Mucosa of gallbladder (tissue), 1 donor: ENCODE measurements at places on chromosomes 6 and 20. TPM values are rescaled to one million over a fixed set of nuclear protein-coding genes. Genes with fewer than 3 reads are reported as not detected.

DNA sequence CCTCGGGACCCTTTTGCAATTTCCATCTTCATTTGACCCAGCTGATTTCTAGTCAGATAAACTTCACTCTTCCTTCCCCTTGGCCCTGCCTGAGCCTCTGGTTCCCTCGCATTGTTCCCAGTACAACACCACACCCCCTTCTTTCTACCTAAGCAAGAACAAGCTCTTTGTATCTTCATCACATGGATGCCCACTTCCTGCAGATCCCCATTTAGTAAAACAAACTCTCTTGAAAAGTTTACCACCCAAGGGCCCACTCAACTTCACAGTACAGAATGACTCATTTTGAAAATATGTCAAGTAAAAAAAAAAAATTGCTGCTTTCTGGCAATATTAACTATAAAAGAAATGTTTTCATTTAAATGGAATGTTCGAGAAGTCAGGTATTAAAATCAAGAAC is 5.2 kb downstream of the FAXC start:
- no peak for DNase-seq

SCRT2 gene
- total RNA-seq = not detected

DNA sequence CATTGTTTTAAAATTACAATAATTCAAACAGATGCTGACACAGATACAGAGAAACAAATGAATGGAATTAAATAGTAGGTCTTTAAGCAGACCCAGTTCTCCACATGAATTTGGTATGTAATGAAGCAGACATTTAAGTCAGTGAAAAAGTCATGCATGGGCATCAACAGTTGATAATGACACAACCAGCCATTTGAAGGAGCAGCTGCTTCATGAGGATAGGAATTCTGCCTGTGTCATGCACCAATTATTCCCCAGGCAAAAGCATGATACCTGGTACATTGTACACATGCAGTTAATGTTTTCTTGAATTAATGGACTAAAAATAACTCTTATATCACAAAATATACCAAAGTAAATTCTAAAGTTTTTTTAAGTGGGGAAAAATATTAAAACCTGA is 11.2 kb upstream of the HEY2 start:
- no peak for DNase-seq

DNA sequence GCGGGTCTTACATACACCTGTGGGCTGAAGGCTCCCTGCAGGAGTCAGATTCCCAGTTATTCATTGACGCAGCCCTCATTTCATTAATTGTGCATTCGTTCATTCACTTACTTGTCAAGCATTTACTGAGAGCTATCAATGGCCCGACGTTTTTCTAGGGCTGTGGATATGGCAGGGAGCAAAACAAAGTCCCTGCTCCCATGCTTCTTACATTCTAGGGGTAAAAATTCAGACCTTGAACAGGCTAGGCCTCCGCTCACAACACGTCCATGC is 369 bp upstream of the NSFL1C start:
- no peak for DNase-seq

GRCh38 chr6:106247293-106247692 is 78.3 kb downstream of the ATG5 start:
- DNase-seq = no peak

GRCh38 chr6:70980727-70981126 is 23.9 kb upstream of the B3GAT2 start:
- no peak for DNase-seq

- no peak for DNase-seq
Measured at GRCh38 chr6:30988209-30988825, 4.8 kb downstream of the MUC21 start.

- no peak for DNase-seq
Measured at GRCh38 chr6:144843701-144844100, 558.6 kb downstream of the UTRN start.

DNA sequence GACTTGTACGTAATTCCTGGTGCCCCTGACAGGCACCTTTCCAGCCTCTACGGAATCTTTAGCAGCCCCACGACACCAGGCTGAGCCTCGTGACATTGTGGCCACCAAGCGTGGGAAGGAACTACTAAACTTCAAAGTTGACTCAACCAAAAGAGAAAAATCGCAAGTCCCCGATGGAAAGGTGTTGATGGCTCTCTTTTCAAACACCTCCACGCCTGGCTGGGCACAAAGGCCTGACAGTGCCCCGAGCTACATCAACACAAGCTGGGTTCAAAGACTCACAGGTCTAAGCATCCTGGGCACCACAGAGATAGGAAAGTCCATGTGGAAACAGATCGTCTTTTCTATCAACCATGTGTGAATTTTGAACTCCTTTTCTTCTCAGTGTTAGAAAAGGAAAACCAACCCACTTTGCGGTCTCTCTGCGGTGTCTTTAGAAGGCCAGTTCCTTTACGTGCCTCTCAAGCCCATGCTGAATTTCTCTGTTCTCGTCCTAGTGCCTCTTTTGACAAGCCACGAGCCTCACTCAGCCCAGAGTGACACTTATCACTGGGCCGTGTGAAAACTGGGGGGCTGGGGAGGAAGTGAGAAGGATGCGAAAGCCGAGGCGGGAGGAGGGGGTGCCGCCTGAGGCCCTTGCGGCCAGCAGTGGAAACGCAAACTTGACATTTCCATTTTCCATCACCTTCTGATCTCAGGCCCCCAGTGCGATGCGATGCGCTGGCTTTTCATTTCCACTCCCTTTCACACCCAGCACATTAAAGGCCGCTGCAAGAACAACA is 59.4 kb downstream of the GFOD1 start:
- no peak for DNase-seq

- DNase-seq = no peak
Measured at GRCh38 chr6:139364302-139364981, 10.0 kb downstream of the CITED2 start.

GRCh38 chr6:15621203-15622044 is 41.4 kb downstream of the DTNBP1 start:
- peak; percentile 35 for DNase-seq

PNLDC1 gene
- total RNA-seq = 0.23 TPM

GRCh38 chr20:38187517-38187916 is 22.4 kb upstream of the TGM2 start:
- no peak for DNase-seq

DNA sequence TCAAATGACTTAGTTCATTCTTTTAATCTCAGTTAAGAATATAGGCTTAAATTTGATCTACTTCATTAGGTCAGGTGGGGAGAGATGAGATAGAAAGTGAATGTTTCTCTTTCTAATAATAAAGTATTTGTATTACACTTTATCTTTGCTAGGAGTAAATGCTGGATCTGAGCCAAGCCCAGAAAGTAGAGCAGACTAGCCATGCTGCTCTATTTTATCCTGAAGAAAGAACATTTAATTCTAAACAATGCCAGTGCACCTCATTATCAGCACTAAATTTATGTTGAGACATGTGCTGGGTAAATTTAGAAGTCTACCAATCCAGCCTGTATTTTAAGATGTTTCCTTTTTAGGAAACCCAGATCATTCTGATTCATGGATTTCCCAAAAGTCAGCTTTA is 43.5 kb downstream of the AKIRIN2 start:
- no peak for DNase-seq

- DNase-seq = no peak
Measured at GRCh38 chr6:104630955-104631354, 228.8 kb downstream of the HACE1 start.

DNA sequence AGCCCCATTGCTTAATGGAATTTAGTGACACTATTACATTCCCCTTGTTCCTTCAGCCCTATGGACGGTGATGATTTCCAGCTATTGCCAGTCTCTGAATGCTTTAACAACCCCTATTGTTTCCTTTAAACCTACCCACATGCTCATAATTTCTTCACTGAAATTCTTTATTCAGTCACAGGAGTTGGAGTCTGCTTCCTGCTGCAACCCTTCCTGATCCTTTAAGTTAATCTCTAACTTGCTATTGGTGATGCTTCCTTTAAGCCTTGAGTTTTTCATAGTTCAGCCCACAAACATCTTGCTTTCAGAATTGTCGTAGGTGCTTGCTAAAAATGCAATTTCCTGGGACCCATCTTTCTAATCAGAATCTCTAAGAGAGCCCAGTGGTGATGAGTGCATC is 66.3 kb upstream of the TNFAIP3 start:
- no peak for DNase-seq

- DNase-seq = no peak
Measured at GRCh38 chr6:168078175-168078942, 653 bp downstream of the FRMD1 start.

- DNase-seq = no peak
Measured at GRCh38 chr6:88574031-88574430, 389.4 kb downstream of the RNGTT start.

- no peak for DNase-seq
Measured at GRCh38 chr6:119649531-119649930, 300.0 kb upstream of the MAN1A1 start.

- no peak for DNase-seq
Measured at GRCh38 chr6:97925504-97925903, 642.5 kb upstream of the MMS22L start.

SEMG1 gene
- total RNA-seq = 1.1 TPM

DNA sequence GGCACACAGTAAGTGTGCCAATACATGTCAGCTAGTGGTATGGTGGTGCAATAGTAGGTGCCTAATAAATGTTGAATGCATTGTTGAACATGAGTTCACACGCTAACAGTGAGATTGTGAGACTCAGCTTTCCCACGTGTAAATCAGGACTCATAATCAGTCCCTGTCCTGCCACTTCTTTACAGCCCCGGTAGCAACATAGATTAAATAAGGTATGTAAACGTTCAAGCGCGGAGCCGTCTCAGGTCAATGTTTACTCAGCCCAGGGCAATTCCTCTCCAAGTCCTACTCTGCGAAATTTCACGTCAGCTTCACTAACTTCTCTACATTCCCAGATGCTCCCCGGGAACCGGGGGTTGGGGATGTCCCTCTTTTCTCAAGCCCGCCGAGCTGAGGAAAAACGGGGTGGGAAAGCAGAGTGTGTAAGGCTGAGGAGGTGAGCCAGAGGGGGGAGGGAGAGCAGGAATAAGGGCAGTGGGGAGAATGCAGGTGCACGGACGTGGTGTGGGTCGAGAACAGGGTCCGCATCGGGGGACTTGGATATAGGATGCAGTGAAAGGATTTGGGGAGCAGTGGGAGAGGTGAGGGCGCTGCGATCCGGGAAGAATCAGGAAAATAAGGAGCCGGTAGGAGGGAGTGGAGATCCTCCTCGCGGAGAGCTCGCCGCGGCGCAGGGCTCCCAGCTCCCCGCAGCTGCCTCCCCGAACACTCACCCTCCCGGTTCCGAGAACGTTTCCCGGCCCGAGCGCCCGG is 544 bp upstream of the TP53INP2 start:
- DNase-seq = peak; percentile 18

CRISP3 gene
- total RNA-seq = 7.5 TPM

GRCh38 chr6:76684875-76685274 is 612.4 kb upstream of the IMPG1 start:
- DNase-seq = no peak

CST4 gene
- total RNA-seq = 3.7 TPM

DNA sequence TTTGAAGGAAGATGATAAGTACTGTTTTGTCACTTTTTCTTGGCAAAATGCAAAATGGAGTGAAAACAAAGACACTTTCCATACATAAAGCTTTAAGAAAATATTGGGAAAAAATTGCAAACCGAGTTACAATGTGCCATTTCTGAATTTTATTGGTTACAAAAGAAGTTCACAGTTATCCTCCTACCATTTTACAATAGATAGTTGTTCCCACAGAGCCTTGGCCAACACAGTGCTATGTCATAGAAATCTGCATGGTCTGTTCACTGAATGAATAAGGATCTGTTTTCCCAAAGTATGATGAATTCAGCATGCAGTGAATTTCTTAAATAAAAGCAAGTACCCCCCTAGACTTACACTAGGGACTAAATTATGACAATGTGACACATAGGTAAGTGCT is 268.2 kb upstream of the POU3F2 start:
- DNase-seq = no peak

C20orf141 gene
- total RNA-seq = not detected

GRCh38 chr20:53141201-53142050 is 169.3 kb downstream of the TSHZ2 start:
- no peak for DNase-seq

GRCh38 chr6:33126101-33126714 is 50.4 kb downstream of the HLA-DPB1 start:
- DNase-seq = peak; percentile 68

DNA sequence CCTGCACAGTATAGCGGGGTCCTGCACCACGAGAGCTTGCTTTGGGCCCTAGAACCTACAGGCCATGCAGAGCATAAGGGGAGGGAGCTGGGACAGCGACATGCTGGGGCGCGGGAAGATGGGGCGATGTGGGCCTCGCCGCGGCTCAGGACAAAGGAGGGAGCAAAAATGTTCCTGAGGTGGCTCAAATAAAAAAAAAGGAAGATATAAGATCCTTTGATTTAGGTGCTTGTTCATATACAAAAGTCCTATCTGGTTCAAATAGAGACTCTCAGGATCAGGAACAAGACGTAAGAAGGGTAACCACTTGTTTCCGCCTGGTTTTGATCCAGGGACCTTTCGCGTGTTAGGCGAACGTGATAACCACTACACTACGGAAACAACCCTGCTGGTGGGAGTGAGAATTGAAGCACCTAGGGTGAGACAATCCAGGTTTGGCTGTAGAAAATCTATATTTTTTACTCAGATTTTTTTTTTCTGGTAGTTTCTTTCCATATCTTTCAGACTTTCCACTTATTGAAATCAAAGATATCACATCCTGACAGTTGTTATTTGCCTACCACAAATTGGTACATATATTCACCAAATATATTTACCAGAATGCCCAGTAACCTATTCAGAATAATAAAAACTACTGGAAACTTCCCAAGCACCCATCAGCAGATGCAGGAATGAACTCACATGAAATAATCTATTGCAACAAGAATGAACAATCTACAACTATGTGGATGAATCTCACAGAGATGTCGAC is 177.9 kb upstream of the ZNF184 start:
- no peak for DNase-seq

GRCh38 chr6:13708736-13709135 is 2.9 kb downstream of the RANBP9 start:
- DNase-seq = no peak

DNA sequence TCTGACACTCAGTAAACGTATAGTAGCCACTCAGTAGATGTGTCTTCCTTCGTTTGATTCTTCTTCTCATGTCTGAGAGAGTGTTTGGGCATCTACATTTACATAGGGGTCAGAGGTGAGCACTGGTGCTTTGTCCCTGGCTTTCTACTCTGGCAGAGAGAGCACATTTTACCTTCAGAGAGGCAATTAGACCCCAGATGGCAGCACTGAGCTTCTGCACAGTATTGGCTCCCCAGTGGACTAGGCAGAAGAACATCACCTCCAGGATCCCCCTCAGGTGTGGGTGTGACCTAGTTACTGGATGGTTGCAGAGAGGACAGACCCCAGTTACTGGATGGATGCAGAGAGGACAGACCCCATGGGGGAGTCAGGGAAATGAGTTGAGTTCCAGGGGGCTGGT is 327.2 kb downstream of the DHX35 start:
- DNase-seq = no peak

REPS1 gene
- 36.7 TPM for total RNA-seq

GRCh38 chr6:41021832-41022231 is 17.2 kb downstream of the UNC5CL start:
- DNase-seq = no peak

TMEM14C gene
- total RNA-seq = 111 TPM

- DNase-seq = no peak
Measured at GRCh38 chr20:10179574-10180298, 38.9 kb upstream of the SNAP25 start.
